ENCODE measurements at places on chromosomes 6 and 20. TPM values are rescaled to one million over a fixed set of nuclear protein-coding genes. Genes with fewer than 3 reads are reported as not detected.

TRIM40 gene
- not detected for total RNA-seq

OPRL1 gene
- total RNA-seq = 1.1 TPM

DEFB124 gene
- total RNA-seq = not detected

C6orf163 gene
- total RNA-seq = 0.10 TPM

TNNC2 gene
- 678 TPM for total RNA-seq

DNA sequence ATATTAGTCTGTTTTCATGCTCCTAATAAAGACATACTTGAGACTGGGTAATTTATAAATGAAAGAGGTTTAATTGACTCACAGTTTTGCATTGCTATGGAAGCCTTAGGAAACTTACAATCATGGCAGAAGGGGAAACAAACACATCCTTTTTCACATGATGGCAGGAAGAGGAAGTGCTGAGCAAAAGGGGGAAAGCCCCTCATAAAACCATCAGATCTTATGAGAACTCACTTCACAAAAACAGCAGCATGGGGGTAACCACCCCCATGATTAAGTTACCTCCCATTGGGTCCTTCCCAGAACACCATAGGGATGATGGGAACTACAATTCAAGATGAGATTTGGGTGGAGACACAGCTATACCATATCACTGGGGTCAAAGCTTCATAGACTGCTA lies 254.2 kb downstream of the ERMARD start:
- DNase-seq = no peak

- peak; percentile 64 for DNase-seq
Measured at GRCh38 chr6:129575378-129576118, 134.4 kb downstream of the ARHGAP18 start.

GRCh38 chr6:124355146-124355545 lies 551.5 kb downstream of the NKAIN2 start:
- no peak for DNase-seq

DNA sequence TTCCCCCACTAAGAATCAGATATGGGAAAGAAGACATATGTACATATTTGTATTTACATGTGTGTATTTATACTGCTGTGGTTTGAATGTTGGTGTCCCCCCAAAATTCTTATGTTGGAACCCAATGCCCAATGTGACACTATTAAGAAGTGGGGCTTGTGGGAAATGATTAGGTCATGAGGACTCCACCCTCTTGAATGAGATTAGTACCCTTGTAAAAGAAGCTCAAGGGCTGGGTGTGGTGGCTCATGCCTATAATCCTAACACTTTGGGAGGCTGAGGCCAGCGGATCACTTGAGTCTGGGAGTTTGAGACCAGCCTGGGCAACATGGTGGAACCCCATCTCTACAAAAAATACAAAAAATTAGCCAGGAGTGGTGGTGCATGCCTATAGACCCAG lies 3.9 kb upstream of the SMIM13 start:
- DNase-seq = no peak

DNA sequence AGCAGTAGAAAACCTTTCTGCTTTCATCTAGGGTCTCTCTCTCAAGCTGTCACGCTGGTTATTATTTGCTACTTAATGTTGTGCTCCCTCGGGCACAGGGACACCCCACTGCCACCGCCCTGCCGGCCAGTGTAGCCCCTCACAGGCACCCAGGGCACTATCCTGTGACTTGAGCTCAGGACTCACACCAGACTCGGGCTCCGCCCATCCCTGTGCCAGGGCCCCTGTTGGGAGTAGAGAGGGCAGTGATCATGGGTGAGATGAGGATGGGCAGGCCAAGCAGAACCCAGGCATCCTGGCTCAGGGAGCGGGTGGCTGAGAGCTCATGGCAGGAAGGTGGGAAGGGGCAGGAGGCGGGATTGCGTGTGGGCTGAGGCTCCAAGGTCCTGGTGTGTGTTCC lies 371.9 kb downstream of the ZFAND3 start:
- DNase-seq = no peak

DNA sequence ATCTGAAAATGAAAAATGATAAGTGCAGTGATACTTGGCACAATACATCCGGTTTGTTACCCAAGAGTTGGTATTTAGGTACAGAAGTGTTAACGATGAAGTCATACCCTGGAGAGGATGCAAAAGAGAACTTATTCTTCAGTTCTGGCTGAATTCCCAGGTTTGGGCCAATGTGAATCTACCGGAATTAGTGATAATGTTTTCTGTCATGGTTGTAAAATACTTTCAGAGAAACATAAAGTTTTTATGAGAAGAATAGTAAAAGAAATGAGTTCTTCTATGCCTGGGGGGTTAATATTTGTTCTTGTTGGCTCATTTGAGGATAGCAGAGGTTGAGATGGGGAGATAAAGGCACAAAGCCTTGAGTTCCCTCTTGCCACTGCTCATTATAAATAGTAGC lies 509.9 kb upstream of the POU3F2 start:
- no peak for DNase-seq

- no peak for DNase-seq
Measured at GRCh38 chr6:38813041-38813823, 98.1 kb downstream of the DNAH8 start.

GRCh38 chr20:52780462-52780861 lies 191.7 kb upstream of the TSHZ2 start:
- no peak for DNase-seq
